ENCODE measurements at places on chromosomes 1 and 21.

- DNase-seq: peak; percentile 77
Measured at GRCh38 chr1:157966031-157966537, 27.4 kb upstream of the KIRREL1 start.

DNA sequence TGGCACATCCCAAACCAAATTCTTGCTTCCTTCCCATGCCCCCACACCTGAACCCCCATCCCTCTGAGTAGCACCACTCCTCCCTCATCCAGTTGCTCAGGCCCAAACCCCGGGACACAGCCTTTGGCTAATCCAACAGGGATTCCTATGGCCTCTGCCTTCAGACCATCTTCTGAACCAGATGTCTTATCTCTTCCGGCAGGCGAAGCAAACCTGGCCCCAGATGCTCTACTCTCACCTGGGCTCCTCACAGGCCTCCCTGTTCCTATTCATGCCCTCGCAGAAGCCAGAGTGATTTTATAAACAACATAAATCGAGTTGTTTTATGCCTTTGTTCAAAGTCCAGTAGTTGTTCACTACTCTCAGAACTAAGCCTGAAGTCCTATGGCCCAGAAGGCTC, 12.5 kb upstream of the KCNA2 start:
- DNase-seq: no peak

DNA sequence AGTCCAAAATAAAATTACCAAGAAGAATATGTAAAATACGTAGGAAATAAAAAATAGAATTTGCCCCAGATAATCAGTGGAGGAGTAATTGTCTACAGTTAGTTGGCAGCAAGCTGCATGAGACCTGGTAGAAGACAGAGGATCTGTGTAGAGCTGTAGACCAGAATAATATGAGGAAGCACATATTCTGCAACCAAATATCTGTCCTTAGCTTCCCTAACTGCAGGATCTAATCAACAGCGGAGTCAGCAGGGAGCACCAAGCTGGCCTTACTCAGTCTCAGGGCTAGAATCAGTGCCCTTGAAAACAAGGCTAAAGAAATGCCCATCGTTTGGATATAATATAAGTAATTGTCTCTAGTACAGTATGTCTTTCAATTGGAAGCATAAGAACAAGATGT, 6.1 kb upstream of the GCSAML start:
- no peak for DNase-seq

- DNase-seq: no peak
Measured at GRCh38 chr1:203914292-203914691, 52.9 kb downstream of the SNRPE start.

GRCh38 chr1:190497565-190497964, 19.9 kb upstream of the BRINP3 start:
- DNase-seq: no peak

- DNase-seq: peak; percentile 48
Measured at GRCh38 chr1:176811511-176812288, 348.7 kb downstream of the PAPPA2 start.

DNA sequence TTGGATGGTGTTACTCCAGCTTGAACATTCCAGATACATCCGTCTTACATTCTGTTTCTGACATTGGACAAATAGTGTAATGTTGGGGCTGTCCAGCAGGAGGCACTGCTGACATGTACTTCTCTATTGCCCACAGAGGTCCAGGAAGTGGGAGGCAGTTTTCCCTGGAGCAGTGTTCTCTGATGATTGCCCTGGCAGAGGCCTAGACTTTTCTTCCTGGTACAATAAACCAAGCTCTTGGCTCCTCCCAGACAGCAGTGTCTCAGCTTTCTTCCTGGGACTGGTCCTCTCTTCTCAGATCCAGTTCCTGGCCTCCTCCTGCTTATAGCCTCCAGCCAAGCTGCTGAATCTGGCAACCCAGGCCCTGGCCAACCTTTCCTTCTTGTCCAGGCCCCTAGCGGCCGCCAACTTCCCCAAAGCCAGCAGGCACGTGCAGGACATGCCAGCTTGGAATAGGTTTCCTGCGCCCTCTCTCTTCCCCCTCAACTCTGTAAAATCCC, 14.9 kb upstream of the IFNLR1 start:
- DNase-seq: peak; percentile 84
